Motor neuron (in vitro differentiated cells): ENCODE measurements at places on chromosomes 12 and 14. TPM values are rescaled to one million over a fixed set of nuclear protein-coding genes. Genes with fewer than 3 reads are reported as not detected.
A peak's percentile ranks its signal among the peaks of the same experiment; 100 is the strongest.

DNA sequence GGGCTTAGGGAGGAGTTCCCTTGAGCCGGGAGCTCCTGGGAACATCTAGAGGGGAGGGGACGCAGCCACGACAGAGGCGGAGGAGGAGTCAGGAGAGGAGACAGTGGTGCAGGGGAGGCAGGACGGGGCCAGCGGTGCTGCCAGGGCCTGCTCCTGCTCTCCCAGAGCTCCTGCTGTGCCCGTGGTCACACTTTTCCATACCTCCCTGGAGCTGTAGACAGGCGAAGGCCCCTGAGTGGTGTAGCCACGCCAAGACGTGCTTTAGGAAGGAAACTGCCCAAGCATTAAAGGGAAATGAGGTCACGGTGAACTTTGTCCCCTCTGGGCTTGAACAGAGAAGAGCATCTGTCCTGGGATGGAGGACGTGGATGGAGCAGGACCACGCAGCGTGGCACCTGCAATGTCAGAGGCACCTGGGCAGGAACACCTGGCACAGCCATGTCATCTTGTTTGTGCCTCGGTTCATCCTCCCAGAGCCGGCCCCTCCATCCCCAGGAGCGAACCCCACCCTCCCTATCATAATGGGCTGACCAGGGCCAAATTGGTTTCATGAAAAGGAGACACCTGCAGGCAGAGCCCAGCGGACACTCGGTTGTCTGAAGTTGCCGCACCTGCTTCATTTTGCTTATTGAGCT lies 239.5 kb upstream of the SFSWAP start:
- ATAC-seq: peak; percentile 44

- ATAC-seq: no peak
Observed at GRCh38 chr14:99755068-99755405, 38.2 kb upstream of the EML1 start.

DNA sequence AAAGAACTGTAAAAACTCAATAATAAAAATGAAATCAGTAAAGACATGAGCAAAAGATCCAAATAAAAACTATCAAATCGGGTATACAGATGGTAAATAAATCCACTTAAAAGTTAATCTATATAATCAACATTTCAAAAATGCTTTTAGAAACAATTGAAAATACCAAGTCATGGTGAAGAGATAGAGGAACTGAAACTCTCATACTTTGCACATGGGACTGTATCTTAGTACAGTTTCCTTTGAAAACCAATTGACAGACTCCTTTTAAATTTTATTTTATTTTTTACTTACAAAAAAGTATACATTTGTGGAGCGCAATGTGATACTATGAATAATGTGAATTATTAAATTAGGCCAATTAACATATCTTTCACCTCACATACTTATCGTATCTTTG lies 98.6 kb upstream of the FAR2 start:
- ATAC-seq: no peak

DNA sequence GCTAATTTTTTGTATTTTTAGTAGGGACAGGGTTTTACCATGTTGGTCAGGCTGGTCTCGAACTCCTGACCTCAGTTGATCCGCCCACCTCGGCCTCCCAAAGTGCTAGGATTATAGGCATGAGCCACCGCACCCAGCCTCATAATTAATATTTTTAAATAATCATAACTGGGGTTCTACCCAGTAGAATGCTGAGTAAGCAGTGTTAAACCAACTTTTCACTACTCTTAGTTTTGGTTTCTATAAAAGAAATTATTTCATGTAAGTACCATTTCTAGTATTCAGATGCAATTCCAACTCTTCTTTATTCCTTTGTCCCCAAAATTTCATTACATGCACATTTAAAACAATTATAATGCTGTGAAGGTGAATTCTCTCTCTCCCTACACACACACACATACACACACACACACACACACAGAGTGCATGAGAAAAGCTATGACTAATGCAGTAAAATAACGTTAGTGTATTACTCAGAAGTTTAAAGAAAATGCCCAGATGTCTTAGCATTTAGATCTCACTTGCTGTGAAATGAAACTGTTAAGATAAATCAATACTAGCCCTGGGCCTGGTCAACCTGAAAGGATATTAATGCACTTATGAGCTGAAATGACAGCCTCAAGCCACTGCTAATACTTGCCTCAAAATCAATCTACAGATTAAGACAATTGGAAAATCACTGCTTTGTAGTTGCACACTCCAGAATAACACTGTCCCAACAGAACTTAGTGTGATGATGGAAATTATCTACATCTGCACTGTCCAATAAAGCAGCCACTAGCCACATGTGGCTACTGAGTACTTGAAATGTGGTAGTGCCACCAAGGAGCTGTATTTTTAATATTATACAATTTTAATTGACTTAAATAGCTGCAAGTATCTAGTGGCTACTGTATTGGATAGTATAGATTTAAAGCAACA lies 36.0 kb downstream of the PTPN21 start:
- ATAC-seq: no peak

DNA sequence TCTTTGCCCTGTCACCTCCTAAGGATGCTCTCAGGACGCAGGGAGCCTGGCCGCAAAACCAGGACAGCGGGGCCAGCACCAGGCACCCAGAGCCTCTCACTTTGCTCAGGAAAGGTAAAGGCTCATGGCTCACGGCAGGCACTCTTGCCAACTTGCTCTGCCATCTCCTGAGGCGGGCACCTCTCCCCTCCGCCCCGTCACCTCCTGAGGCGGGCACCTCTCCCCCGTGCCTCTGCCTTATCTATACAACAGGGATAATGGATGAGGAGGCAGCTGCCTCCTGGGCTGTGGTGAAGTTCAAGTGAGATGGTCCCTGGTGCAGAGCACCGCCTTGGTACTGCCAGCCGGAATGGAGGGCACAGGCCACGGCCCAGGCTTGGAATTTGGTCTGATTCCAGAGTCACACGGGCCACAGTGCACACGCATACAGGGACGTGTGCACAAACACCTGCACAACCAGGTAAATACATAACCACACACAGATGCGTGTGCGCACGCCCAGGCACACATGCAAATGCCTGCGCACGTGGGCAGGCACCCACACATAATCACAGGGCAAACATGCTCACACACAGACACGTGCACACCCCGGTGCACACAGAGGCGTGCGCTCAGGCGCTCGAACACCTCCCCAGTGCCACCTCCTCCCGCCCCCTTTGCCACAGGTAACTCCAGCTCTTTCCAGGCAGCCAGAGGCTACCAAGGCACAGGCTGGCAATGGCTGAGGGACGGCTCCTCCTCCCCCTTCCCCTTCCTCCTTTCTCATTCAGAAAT lies 11.6 kb downstream of the DEGS2 start:
- no peak for ATAC-seq

DNA sequence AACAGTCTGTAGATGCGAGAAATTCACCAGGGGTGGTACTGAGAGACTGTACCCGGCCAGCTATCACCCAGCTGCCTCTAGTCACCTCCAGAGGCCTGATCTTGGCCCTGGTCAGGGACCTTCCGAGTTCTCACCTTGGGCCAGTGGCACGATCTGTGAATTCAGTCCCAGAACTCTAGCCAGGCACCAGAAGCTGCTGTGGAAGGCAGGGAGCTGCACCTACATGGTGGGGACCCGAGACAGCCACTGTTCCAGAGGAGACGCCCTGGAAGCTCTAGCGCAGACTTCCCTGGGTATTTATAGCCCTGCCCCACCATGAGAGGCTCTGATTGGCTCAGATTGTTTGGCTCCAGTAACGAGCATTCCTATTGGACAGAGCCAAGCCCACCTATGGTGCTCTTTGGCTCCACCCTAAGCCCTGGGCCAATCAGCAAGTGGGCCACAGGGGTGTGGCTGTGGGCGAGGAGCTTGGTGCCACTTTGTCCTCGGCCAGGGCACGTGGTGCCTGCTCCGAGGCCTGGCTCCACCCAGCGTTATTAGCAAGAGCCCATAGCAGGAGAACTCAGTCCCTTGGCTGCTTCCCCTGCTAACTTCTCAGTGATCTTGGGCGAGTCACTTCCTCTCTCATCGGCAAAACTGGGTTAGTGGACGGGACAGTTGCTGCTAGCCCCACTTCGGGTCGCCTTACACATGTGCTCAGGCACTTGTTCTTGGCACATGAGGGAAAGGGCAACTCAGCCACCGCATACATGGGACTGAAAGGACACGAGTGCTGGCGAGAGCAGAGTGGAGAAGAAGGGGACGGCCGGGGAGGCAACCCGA lies 89.0 kb upstream of the BCL11B start:
- ATAC-seq: no peak

GRCh38 chr12:79317179-79317847 lies 373.5 kb downstream of the PAWR start:
- ATAC-seq: no peak

DNA sequence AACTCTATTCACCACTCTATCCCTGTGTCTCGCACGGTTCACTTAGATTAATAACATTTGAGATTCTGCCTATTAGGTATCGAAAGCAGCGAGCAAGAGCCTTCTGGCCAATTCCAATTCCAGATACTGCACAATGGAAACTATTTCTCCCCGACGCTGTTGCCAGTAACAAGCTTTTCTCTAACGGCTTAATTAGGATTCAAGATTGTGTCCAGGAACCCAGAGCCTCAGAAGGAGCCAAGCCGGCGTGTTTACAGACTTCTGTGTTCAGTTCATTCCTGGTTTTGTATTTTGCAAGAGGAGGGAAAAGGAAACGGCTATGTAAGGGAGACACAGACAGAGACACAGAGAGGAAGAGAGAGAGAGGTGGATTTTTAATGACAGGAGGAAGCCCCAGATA lies 185.6 kb downstream of the DICER1 start:
- ATAC-seq: peak; percentile 13

- ATAC-seq: peak; percentile 30
Observed at GRCh38 chr12:79897617-79898016, 37.3 kb downstream of the PPP1R12A start.

DNA sequence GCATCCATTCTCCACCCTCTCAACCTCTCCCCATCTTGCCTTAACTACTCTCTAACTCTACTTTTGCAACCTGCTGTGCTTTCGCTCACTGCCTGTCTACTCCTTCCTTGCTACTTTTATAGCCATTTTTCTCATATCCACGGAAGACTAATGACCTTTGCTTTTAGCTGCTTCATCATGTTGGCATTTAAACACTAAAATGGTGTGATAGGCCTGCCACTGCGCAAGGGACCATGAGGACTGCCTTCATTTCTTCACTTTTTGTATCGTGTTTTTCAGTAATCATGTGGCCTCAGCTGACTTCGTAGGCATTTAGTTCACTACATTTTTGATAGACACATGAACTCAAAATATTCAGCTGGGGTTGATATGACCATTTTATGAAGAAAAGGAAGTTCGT lies 252.1 kb downstream of the BCAT1 start:
- ATAC-seq: no peak

GRCh38 chr12:38159092-38159551 lies 157.5 kb upstream of the ALG10B start:
- no peak for ATAC-seq

DNA sequence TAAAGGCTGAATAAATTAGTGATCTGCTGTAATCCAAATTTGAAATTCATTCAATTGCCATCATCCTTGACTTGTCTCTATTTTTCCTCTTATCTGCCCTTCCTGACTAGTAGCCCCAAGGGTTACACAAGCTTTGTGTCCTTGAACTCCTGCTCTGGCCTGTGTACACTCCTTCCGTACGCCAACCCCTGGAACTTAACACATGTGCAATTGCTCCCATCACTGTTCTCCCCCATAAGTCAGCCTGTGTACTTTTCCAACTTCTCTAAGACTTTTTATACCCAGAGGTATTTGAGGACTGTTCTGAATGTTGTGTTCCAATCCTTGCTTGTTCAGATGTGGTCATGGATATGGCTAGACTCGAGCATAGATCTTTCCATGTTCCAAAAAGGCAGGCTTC lies 171.1 kb upstream of the G2E3 start:
- ATAC-seq: no peak

DNA sequence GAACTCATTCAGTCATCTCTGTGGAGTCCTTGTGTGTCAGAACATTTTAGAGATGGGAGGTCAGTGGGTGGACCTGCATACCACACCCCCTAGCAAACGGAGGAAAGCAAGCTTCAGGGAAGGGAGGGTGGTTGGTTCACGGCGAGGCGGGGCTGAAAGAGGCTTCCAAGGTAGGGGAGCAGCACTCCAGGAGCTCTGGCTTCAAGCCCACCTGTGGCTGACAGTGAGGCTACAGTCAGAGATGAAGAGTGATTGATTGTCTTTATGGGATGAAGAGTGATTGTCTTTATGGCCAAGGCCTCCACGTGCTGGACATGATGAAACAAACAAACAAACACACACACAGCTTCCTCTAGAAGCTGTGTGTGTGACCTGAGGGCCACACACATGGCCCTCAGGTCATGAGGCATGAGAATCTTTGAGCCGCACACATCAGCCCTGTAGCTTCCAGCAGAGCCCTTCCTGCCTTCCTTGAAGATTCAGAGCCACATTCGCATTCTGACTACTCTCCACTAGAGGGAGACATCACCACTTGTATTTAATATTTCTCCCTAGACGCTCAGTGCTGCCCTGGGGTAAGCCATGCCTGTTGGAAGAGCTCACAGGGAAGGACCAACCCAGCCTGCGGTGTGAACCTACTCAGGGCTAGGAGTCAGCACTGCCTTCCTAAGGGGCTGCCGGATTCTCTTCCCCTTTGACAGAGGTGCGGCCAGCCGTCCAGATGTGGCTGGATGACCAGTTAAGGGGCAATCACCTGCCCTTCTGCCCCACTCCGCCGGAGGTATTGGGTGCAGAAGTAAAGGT lies 54.4 kb upstream of the KCNA1 start:
- peak; percentile 80 for ATAC-seq

GRCh38 chr12:124862768-124863415 lies 772 bp downstream of the SCARB1 start:
- ATAC-seq: peak; percentile 44

- ATAC-seq: no peak
Observed at GRCh38 chr12:38911611-38912010, 6.2 kb upstream of the CPNE8 start.

- ATAC-seq: peak; percentile 65
Observed at GRCh38 chr14:58607131-58607951, 30.4 kb upstream of the DACT1 start.

- no peak for ATAC-seq
Observed at GRCh38 chr14:79878229-79878628, 333.1 kb downstream of the DIO2 start.

DNA sequence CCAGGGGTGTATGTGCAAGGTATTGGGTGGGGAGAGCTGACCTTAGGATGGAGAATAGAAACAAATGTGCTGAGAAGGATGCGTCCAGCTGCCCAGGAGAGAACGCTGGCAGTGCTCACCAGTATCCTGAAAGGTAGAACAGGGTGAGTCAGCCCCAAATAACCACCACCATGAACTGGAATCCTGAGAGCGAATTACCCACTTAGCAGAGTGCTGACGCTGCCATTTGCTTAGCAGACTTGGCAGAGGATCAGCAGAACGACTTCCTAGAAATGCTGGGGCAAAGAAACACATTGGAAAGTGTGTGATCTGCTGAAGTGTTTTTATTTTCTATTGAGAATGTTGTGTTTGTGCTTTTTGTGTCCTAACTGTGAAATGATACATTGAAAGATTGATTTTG lies 213.6 kb downstream of the ADGRD1 start:
- ATAC-seq: no peak

GRCh38 chr12:102356690-102357089 lies 123.7 kb downstream of the IGF1 start:
- no peak for ATAC-seq

Gene KLRD1
- 0.14 and 0.54 TPM in 2 replicates for total RNA-seq

Gene CMA1
- 0.29 and 0.97 TPM in 2 replicates for total RNA-seq

Gene PAX9
- total RNA-seq: 1.3 and 1.7 TPM in 2 replicates
